ENCODE measurements at places on chromosomes 16 and 17.

GRCh38 chr17:17789828-17790636 is 46.8 kb downstream of the SREBF1 start:
- no peak for DNase-seq

- DNase-seq = no peak
Measured at GRCh38 chr17:82278786-82279391, 5.4 kb upstream of the CSNK1D start.

DNA sequence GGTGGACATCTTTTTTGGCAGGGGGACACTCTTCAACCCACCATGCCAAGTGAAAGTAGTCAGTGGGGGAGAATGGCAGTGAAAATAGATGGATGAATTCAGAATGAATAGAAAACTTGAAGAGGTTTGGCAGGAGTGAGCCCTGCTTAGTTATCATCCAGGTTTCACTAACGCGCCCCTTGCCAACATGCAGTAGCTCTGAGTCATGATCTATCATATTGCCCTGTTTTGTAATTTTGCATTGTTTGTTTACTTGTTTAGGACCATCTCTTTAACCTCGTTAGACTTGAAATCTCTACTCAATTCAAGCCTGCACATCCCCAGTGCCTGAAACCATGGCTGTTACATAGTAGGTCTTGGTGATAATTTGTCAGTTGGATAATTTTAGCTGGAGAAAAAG is 116.7 kb downstream of the RBFOX1 start:
- no peak for DNase-seq

DNA sequence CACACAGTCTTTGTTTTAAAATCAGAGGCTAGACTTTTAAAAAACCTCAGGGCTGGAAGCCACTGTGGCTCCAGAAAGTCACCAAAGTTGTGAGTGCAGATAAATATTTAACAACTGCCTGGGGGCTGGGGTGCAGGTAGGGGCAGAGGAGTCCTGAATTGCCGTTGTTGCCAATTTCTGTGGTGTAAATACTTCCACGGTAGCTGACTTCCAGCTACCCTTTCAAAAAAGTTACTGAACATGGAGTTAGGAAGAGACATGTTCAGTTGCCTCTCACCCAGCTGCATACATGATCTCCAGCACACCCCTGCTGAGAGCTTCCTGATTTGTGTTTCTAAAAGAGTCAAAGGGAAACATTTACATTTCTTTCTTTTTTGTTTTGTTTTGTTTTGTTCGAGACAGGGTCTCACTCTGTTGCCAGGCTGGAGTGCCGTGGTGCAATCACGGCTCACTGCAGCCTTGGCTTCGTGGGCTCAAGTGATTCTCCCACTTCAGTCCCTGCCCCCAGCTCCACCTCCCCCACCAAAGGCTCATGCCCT is 58.7 kb downstream of the PLXDC1 start:
- DNase-seq = no peak

GRCh38 chr17:43018008-43018853 is 4.0 kb downstream of the VAT1 start:
- DNase-seq = no peak

- DNase-seq = no peak
Measured at GRCh38 chr17:79400989-79401703, 209.7 kb downstream of the RBFOX3 start.

GRCh38 chr17:54891176-54891821 is 9.4 kb upstream of the TOM1L1 start:
- DNase-seq = no peak

GRCh38 chr16:15983898-15984297 is 34.5 kb downstream of the ABCC1 start:
- DNase-seq = no peak

- no peak for DNase-seq
Measured at GRCh38 chr17:68399638-68400403, 57.5 kb downstream of the WIPI1 start.

DNA sequence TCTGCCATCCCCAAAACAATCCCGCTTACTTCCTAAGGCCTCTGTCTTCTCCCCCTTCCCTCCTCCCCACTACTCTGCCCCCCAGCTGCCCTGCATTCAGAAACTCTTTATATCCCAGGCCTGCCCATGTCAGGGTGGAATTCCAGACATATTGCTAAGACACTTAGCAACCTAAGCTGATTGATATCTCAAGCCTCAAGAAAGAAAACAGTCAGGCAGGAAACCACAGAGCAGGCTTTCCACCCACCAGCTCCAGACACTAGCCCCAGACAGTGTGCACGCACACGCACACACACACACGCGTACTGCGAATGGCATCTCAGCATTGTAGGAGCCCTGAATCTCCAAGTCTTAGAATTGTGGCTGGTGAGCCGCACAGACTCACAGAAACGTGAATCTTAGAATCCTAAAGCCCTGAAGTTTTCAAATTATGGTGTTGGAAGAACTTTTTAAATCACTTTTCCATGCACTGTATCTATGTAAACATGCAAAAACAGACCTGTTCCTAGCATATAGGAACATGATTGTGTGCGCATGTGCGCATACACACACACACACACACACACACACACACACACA is 8.8 kb upstream of the LPCAT2 start:
- no peak for DNase-seq

- no peak for DNase-seq
Measured at GRCh38 chr17:28118362-28118761, 75.9 kb downstream of the NLK start.

Data from cerebellar nuclear complex (tissue), 1 donor.